ENCODE measurements at places on chromosomes 7 and 10.

DNA sequence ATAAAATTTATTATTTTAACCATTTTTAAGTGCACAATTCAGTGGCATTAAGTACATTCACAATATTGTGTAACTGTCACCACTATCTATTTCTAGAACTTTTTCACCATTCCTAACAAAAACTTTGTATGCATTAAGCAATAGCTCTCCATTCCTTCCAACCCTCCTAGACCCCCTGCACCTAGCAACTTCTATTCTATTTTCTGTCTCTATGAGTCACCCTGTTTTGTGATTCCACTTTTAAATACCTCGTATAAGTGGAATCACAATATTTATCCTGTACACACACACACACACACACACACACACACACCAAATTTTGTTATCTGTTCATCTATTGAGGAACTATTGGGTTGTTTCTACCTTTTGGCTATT lies 89.2 kb downstream of the ARID5B start:
- no peak for ATAC-seq

DNA sequence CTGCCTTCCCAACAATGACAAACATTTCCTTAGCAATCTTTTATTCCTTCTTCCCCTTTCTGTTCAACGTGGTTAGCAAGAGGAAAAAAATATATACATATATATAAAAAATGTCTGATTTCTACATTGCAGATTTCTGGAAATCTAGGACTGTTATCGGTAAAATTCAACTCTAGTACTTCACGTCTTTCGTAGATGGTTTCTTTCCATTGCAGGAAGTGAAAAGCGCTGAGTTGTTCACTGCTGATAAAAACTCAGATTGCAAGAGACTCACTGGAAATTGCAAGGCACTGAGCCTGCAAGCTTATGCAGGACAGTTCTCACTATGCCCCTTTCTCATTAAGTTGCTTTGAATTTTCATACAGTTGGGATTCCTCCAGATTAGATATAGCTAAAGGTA lies 23.9 kb downstream of the KIN start:
- no peak for ATAC-seq

- no peak for ATAC-seq
These were observed 171.3 kb downstream of the FZD1 start for GRCh38 chr7:91435381-91436059.

DNA sequence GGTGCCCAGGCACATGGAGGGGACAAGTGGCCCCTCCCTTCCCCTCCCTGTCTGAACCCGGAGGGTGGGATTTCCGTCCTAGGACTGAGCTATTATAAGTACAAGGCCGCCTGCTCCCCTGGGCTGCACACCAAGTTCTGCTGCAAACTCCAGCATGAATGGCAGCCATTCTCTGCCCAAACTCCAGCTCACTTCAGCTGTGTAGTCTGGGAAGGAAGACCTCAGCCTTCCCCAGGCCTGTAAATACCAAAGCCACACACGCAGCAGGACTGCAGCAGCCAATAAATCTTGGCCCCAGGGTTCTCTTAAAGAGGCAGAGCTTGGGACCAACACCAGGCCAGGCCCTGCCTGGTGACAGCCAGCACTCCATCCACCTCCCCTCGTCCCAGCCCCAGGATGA lies 291.3 kb upstream of the ZMIZ1 start:
- ATAC-seq: peak; percentile 67

DNA sequence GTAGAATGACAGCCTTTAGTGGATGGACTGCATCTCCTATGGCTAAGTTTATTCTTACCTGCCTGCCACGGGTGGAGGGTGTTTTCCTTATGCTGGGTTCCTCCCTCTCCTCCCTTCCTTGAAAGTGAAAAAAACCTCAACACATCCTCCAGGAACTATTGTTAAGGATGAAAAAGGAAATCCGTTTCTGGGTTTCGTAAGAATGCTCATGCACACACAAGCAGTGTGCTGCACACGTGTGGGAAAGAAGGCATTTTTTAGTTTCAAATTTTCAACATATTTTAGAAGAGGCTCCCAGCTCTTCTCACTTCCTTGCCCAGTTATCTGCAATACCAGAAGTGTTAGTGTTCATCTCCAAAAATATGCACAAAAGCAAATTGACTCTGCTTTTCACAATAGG lies 90.6 kb downstream of the FAM171A1 start:
- ATAC-seq: no peak

- ATAC-seq: no peak
These were observed 6.1 kb downstream of the GET4 start for GRCh38 chr7:882336-883035.

DNA sequence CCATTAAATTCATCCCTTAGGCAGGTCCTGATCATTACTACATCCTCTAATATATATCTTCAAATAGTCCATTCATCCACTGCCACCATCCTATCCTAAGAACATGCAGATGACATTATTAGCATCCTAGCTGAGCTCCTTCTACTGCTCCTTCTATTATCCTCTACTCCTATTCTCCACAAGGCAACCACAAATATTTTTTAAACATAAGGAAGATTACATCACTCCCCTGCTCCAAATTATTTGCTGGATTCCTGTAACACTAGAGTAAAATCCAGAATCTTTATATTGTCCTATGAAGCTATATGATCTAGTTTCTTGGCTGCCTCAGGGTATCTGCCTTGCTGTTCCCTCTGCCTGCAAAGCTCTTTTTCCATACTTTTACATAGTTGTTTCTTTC lies 176.3 kb upstream of the SLC26A5 start:
- no peak for ATAC-seq

- ATAC-seq: no peak
These were observed 13.6 kb downstream of the SUMF2 start for GRCh38 chr7:56077681-56078080.

DNA sequence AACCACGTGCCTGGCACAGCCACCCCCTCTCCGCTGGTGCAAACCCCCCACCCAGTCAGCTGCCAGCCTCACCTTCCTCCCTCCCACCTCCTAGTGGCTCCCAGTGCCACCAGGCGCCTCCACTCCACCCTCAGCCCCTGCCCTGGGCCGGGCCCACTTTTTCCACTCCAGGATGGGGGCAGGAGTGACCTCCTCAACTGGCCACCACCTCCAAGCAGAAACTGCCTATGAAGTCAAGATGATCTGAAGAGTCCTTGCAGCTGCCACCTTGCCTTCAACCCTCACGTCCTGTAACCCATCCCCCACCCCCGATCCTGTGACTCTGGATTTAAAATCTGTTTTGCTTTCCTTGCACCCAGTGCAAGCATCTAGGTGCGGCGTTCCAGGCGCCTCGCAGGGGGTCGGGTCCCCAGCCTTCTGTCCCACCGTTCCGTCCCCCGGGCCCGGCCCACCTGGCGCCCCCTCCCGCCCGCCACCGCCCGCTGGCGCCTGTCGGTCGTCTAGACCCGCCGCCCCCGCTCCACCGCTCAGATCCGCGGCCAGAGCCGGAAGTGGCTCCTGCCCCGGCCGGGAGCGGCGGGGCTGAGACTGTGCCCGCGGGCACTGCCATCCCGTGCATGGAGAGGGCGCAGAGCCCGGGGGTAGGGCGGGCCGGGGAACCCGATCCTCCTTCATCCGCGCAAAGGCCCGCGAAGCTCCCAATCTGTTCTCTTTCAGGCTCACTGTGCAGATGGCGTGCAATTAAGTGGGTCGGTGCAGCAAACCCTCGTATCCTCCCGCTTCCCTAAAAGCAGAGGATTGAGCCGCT lies 51.2 kb upstream of the GTF2I start:
- ATAC-seq: peak; percentile 80

- no peak for ATAC-seq
These were observed at the start of gene GCK for GRCh38 chr7:44189286-44189992. TSS of gene GCK (minus strand) at chr7:44189439. CDS start at chr7:44188953, 486 bp downstream.

DNA sequence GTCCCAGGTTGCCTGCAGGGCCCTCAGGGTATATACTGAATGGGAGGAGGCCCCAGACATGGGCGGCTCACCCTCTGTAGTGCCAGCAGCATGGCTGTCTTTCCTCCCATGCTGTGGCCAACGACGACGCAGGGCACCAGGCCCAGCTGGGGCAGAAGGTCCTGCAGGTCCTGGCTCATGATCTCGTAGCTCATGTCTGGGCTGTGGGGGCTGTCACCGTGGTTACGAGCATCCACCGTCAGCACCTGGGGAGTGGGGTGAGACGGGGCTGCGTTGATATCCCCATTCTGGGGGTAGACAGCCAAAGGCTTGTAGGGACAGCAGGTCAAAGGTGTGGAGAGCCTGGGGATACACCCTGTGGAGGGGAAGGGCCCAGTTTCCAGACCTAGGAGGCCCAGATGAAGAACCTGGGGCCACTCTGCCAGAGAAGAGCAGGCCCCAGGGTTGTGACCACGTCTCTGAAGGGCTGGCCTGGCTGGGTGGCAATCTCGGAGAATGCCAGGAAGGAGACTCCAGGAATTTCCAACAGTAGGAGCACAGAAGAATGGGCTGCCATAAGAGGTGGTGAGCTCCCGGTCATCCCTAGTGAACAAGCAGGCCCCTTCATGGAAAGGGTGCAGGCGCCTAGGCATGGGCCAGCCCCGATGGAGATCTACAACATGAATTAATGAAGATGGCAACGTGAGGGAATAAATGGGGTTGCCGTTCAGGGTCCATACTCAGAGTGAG lies 947 bp downstream of the ABHD11 start:
- ATAC-seq: no peak

DNA sequence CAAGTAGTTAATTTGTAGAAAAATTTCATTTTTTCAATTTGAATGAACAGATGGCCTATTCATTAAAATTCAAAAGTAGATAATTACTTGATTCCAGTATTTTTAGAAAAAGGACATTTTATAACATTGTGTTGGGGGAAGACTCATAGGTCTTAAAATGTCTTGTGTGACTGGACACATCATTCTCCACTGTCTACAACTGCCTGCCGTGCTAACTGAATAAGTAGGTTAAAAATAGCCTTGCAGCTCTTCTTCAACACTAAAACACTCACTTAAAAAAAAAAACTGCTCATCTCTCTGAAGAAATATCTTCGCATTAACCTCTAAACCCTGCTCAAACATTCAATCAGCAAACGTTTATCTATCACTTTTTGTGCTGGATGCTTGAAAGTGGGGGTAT lies 253.8 kb downstream of the CSTF2T start:
- no peak for ATAC-seq

- ATAC-seq: no peak
These were observed 192.3 kb downstream of the VTI1A start for GRCh38 chr10:112639298-112639697.

DNA sequence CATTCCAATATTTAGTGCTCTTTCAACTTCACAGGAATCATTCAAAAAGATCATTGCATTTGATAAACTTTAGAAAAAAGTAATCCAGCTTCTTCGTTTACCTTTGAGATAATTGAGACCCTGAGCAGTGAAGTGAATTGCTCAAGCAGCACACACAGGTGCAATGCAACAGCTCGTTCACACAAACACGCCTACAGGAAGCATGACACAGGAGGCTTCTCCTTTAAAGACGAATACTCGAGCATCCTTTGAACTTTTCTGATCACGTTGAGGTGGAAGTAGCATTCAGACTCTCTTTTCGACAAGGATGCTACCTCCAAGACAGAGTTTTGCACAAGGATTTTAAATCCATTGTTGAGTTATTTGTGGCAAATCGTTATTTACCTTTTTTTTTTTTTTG lies 18.0 kb upstream of the RSU1 start:
- no peak for ATAC-seq

- no peak for ATAC-seq
These were observed 49.7 kb downstream of the TSPAN15 start for GRCh38 chr10:69500864-69501468.

GRCh38 chr10:35425595-35425994 lies 89.3 kb downstream of the CCNY start:
- no peak for ATAC-seq

GRCh38 chr10:58608351-58608750 lies 95.7 kb downstream of the BICC1 start:
- ATAC-seq: no peak

DNA sequence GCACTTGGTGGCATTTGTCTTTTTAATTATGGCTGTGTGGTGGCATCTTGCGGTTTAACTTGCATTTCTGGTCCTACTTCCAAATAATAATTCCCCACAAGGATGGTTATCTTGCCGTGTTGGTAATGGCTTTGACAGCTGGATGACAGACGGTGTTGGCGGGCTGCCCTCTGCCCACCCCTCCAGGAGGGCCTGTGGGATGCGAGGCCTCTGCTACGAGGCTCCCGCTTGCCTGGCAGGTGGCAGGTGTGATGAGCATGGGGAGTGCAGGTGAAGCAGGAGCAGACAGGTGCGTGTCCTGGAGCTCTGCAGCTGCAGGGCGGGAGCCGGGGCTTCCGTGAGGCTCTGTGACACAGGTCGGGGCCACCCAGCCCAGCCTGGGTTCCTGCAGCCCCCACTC lies 11.8 kb downstream of the INPP5A start:
- no peak for ATAC-seq

DNA sequence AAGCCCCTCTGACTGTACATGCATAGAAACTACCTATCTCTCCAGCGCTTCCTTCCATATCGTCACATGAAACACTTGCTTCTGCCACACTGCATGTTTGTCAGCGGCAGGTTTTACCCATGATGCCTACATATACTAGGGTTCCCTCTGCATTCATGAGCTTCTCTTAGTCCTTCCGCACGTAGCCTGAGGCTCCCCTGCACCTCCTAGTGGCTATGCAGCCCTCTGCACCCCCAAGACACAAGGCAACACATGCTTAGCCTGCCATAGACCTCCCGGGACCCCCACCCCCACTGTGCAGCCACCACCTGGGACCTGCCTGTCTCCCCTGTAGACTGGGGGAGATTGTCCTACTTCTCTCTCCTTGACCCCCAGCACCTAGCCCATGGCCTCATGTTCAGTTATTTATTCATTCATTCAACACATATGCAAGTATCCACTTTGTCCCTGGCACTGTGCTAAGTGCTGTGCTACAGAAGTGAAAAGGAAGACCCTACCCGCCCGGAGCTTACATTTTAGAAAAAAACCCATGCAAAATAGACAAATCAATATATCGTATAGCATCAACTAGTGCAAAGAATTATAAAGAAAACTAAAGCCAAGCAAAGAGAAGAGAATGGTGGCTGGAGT lies 23.5 kb downstream of the TMEM273 start:
- ATAC-seq: no peak

DNA sequence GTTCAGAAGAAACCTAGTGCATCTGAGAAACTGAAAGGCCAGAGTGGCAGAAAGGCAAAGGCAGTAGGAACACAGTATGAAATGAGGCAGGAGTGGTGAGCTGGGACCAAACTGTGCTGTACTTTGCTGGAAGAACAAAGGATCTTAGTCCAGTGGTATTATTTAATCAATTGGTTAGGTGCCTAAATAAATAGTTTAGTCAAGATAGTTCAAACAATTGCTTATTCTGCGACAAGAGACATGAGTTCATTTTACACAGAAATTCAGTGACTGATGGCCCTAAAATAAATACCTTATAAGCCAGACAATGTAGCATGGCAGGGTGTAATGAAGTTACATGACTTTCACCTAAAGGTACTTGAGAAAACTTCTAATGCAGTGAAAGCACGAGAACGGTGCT lies 181.8 kb upstream of the LRRN3 start:
- ATAC-seq: no peak

GRCh38 chr10:28945959-28946358 lies 268.6 kb downstream of the BAMBI start:
- no peak for ATAC-seq

GRCh38 chr7:22551768-22552513 lies 52.0 kb upstream of the STEAP1B start:
- ATAC-seq: no peak

- no peak for ATAC-seq
These were observed 4.0 kb upstream of the LEP start for GRCh38 chr7:128236924-128237586.

- no peak for ATAC-seq
These were observed 15.5 kb upstream of the VOPP1 start for GRCh38 chr7:55587687-55588378.

Data from SK-N-SH treated with all-trans-retinoic acid at 6 μM for 48 hours (cell line).